ENCODE measurements at places on chromosomes 11 and 22.

DNA sequence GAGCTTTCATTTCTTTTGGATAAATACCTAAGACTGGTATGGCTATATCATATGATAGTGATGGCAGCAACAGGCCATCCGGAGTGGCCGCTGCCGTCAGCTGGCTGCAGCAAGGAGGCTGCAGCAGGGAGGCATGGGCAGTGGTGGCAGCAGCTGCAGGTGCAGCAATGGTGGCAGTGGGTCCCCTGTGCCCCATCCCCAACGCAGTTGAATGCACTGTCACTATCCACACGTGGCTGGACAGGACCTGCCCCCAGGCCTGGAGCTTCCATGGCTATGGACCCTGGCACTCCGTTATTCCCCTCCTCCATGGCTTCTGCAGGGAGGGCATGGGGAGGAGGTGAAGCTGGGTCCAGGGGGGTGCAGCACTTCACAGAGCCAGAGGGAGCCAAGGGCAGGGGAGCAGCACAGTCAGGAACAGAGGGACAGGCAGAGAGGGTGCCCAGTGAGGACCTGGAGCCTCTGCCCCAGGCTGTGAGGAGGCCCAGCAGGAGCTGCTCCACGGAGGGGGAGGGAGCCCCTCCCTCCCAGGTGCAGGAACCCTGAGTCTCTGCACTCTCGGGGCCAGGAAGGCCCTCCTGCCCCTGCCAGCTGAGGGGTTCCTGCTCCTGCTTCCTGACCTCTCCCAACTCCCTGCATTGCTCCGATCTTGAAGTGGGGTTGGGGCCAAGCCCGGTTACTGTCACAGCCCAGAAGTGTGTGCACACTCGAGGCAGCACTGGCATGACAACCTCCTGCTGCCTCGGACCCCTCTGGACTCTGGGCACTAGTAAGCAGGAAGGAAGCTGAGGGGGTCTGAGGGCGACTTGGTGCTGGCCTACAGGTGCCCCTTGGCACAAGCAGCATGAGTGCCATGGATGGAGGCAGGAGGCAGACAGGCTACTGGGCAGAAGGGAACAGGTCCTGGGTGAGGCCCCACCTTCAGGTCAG, 466.3 kb downstream of the GUCY1A2 start:
- no peak for DNase-seq

- no peak for DNase-seq
These were observed 10.2 kb upstream of the PAX6 start for GRCh38 chr11:31821235-31821764.

- DNase-seq = no peak
These were observed 17.2 kb downstream of the DCHS1 start for GRCh38 chr11:6638429-6638828.

GRCh38 chr11:10502770-10503169, 38.2 kb downstream of the RNF141 start:
- no peak for DNase-seq

DNA sequence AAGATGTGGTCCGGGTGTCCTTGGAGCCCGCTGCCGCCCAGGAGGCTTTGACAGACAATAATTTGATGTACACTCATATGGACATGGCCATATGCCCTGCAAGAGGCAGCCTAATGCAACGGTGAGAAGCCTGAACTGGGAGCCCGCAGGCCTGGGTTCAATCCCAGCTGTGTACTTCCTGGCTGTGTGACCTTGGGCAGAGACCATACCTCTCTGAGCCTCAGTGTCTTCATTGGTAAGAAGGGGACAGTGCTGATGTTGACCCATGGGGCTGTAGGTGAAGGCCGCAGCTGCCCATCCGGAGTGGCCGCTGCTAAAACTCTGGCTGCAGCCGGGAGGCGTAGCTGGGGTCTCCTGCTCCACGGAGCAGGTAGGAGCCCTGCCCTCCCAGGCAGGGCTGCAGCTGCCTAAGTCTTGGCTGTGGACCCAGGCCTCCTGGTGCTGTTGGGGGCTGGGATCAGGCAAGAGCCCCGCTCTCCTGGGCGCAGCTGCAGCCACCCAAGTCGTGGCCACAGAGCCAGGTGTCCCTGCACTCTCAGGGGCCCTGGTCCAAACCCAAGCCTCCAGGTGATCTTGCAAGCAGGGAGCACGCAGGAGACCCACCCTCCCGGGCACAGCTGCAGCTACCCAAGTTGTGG, 8.9 kb downstream of the IL2RB start:
- DNase-seq = no peak

DNA sequence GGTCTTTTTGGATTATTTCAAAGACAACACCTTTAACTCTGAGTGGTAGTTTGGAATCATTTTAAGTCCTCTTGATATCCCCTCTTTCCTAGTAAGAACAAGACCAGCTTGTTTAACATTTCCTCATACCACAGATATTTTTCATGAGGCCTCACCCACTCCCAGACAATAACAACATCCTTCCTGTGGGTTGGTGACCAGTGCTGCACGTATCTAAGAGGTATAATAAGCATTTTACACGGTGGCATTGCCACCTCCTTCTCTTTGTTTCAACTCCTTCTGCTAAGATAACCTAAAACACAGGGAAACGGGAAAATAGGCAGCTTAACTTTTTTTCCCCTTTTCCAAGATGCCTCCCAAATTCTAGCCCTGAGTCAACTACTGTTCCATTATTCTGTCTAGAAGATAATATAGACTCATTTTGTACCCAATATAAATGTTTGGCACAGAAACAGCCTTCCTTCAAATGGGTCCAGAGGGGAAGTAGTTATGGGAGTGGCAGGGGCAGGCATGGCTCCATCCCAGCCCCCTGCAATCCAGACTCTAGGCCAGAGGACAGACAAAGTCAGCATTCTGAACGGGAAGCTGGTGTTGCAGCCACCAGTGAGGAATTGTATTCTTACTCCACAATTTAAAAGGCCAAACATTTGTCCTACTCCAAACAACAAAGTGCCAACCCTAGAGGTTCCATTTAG, 28.5 kb downstream of the MAML2 start:
- no peak for DNase-seq

DNA sequence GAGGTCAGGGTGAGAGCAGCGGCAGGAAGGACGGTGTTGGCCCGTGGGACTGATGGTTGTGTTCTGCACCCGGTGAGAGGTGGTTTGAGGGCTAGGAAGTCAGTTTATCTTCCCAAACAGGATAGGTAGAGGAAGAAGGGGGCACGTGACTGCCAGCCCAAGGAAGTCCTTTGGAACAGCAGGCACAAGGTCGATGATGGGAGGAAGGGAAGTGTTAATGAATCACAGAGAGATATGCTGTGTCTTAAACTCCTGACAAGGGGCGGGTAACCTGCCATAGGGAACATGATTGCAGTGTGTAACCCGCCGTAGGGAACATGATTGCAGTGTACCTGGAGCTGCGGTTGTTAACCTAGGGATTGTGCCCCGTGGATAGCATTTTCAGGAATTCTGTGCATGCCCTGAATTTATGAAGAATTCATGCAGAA, 49.0 kb downstream of the PRR5L start:
- no peak for DNase-seq

DNA sequence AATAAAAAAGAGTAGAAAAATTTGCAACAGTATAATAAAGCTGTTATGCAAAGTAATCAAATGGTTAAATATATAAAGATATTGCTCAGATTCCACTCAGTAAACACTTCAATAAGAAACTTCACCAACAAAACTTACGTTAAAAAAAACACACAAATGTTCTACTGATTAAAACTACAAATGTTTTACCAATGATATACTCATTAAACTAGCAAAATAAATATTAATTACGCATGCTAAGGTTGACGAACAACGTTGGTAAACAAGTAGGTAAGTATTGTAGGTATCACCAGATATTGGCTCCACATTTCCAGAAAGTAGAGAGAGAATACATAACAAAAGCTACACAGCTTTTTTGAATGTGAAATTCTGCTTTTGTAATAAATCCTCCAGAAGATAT, 12.6 kb downstream of the RDX start:
- no peak for DNase-seq

- DNase-seq = peak; percentile 61
These were observed 1.2 kb upstream of the ATF4 start for GRCh38 chr22:39518996-39519680.

DNA sequence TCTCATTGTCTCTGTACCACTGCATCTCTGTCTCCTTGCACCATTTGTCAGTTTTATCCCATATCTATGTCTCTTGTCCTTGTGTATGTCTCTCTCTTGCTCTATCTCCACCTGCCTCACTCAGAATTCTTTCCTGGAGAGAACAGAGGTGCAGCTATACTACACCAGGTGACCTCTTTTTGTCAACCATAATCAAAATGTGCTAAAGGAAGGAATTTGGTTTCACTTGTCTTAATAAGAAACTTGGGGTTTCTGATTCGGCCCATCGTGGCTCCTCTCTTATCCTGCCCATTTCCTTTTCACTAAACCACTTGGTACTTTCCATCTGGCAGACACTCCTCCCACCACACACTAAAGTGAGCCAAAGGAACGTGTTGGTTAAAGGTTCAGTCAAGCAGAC, 2.0 kb upstream of the C11orf42 start:
- no peak for DNase-seq

GRCh38 chr11:122516686-122517085, 138.8 kb upstream of the UBASH3B start:
- no peak for DNase-seq

DNA sequence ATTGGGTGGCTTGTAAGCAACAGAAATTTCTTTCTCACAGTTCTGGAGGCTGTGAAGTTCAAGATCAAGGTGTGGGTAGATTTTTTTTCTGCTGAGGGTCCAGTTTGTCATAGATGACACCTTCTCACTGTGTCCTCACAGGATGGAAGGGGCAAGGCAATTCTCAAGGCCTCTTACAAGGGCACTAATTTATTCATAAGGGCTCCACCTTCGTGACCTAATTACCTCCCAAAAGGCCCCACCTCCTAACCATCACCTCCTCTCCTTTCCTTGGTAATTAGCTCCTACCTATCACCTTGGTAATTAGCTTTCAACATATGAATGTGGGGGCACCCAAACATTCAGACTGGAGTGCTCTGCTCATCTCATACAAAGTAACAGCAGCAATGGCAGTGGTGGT, 92.3 kb upstream of the CD44 start:
- no peak for DNase-seq

DNA sequence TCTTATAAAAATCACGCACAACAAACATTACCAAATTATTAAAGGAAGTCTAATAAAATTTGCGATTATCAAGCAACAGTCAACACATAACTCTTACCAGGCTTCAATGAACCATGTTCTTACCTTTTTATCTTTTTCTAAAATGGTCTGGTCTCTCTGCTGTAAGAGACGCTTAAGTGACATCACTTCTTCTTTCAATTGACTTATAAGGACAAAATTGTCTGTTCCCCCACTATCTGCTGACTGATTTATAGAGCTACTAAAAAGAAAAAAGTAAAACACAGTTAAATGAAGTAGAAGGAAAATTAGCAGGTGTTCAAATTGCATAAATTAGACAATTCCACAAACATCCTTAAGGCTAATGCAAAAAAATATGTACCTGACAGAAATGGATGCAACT, 10.9 kb downstream of the FAM76B start:
- no peak for DNase-seq

DNA sequence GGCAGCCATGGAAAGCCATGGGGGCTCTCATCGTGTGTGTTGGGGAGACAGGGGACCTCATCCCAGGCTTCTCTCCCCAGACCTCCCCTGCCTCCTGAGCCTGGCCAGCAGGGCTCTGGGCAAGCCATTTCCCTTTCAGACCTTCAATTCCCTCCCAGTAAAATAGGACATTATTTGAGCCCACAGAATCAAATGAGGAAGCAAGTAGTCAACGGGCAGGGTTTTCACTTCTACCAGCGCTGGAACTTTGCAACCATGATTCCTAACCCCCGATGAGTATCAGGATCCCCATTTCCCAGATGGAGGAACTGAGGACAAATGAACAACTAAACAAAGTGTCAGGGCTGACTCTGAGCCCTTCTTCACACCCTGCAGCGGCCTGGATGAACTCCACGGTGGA, 48.9 kb upstream of the TCF20 start:
- DNase-seq = no peak

GRCh38 chr11:63804259-63804658, 9.0 kb upstream of the SPINDOC start:
- DNase-seq = no peak

DNA sequence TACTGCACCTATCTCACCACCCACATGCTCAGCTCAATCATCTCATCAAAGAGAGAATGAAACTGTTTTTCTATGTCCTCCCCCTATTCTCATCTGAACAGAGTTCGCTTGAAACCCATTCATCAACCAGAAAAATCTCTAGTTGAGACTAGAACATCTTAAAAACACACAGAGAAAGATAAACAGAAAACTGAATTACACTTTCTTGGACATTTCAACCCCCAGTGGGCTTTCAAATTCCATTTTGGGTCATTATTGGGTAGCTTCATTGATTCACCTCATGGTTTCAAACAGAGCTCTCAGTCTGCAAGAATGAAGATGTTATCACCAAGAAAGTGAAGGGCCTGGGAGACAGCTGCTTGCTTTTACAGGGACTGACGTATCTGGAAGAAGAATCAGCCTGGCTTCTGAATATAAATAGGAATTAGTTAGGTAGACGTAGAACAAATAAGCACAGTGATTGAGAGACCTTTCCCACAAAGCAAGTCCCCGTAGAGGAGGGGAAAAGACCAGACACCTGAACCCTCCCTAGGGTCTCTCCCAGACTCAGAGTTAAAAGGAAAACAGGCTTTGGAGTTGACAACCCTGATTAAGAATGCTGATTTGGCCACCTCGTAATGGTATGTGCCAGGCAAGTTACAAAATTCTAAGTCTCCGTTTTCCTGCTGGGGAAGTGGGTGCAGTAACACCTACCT, 155.7 kb downstream of the BBOX1 start:
- DNase-seq = no peak

- no peak for DNase-seq
These were observed 2.2 kb upstream of the NAP1L4 start for GRCh38 chr11:2994336-2994730.

DNA sequence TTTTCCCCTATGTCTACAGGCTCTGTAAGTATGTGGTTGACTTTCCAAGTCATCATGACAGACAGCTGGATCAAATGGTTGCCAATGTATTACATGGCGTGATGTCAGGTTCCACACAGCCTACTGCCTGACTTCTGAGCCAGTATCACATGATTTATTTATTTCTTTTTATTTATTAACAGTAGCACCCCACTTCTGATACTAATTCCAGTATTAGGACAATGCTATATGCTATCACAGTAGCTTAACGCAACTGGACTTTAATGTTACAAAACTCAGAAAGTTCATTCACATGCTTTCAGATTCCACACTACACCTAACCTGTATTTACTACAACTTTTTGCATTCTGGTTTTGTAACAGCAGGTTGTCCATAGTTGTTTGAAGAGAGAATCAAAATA, 17.7 kb upstream of the C11orf24 start:
- DNase-seq = no peak

DNA sequence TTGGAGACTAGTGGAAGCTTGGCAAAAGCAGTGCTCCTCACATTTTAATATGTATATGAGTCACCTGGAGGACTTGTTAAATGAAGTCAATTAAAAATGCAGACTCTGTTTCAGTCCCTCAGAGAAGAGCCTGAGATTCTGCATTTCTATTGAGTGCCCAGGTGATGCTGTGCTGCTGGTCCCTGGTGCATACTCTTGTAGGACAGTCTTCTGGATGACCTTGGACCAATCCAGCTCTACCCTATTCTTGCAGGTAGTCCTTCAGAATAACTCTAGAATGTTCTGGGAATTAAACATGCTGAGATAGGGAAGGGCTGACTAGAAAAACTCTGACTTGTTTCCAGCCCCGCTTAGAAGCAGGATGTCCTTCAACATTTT, 115.9 kb downstream of the CASP12 start:
- DNase-seq = no peak

GRCh38 chr11:94563176-94563847, 3.9 kb upstream of the PIWIL4 start:
- DNase-seq = no peak

GRCh38 chr11:96323642-96323985, 19.4 kb downstream of the MAML2 start:
- DNase-seq = no peak

All from hindlimb muscle (tissue), 1 donor.